ENCODE measurements at places on chromosomes 12 and 14.

GRCh38 chr12:104680070-104680469, 223.3 kb downstream of the CHST11 start:
- no peak for DNase-seq

GRCh38 chr12:114974826-114975639, 291.1 kb upstream of the TBX3 start:
- no peak for DNase-seq

GRCh38 chr12:124636138-124636978, 68.9 kb upstream of the NCOR2 start:
- DNase-seq, result no peak

DNA sequence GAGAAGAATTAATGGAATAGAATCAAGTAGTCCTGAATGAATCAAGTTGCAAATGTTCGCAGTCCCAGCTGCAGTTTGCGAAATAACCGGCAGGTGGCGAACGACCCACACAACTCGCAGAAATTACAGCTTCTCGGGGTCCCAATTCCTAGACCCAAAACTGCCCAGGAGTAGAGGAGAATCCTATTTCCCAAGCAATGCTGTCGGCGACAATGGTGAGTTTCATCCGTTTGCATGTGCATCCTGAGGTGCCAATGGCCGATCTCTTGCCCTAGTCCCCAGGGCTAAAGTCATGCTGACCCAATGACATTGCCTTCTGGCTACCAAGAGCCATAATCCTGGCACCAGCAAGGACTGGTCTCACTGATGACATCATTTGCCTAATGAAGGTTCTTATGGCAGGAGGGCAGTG, 8.5 kb upstream of the ASCL1 start:
- DNase-seq, result no peak

DNA sequence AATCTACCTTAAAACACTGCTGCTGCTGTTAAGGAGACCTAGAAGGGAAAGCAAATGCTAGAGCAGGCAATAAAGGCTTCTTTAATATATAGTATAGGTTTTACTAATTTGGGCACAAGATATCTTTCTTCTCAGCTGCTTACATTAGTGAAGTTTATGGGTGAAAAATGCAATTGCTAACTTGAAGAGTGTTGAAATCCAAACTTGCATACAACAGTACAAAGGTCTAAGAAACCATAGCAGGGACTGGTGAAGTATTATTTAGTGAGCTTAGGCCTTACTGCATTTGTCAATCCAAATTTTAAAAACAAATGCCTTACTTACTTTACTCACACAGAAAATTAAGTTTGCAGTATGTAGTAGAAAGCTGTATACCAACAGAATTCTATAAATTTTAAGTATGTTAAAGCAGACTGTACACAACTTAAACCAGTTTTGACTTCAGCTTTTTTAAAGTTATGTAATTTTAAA, 1.4 kb upstream of the AP4S1 start:
- DNase-seq, result no peak

- no peak for DNase-seq
Observed at GRCh38 chr12:10406725-10407124, 2.8 kb downstream of the KLRC4 start.

GRCh38 chr14:104557766-104558165, 21.8 kb upstream of the C14orf180 start:
- DNase-seq, result no peak

DNA sequence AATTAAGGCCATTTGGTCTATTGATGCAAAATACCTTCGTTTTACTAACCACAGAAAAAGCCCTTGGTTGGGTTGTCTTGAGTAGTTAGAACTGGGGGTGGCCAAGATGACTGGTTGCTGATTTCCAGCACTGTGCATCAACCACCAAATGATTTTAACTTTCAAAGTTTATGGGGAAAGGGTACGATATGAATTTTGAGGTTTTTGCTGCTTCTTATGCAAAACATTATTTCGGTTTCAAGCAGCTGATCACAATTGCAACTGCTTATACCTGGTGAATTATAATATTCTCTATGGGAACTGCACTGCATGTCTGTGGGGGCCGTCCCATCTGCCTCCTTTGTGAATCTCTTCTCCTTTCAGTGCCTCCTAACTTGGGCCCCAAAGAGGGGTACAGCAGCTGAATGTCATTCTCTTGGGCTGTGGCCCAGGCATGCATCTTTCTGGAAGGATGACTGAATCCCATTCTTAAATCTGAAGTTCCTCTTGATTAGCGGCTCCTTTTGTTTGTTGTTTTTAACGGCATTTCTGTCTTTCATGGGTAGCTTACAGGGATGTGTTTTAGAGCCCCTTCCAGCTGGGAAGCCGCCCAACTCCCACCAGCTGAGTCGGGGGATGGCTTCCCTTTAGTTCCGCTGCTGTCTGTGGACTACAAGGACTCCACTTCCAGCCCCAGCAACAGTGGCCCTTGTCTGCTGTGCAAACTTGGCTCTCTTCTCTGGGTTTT, 479.8 kb downstream of the ZFP36L1 start:
- no peak for DNase-seq

DNA sequence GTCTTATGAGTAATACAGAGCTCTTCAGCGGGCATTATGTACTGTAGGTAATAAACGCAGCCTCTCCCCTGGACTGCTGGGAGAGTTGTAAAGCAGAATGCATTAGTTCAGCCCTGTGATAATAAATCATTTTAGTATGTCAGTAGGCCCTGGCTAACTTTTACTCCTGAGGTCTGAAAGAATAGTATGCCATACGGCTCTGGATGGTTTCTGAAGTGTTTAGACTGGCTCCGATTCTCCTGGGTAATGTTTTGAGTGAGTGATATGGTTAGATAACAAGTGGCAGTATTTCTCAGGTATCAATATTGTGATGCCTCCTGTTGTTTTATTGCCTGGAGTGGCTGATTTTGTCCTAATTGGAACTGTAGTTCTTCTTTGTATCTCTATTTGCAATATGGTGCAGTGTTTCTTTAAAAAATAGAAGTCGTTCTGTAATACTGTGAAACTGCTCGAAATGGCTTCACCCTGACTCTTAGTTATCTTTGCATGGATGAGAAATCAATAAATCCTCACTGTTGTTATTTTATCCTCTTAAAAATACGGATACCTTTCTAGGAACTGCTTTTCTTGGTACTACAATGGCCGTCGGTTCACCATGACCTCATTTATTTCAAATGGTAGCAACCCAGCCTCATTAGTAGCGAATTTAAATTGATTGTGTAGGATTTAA, 100.2 kb downstream of the PDZRN4 start:
- no peak for DNase-seq

DNA sequence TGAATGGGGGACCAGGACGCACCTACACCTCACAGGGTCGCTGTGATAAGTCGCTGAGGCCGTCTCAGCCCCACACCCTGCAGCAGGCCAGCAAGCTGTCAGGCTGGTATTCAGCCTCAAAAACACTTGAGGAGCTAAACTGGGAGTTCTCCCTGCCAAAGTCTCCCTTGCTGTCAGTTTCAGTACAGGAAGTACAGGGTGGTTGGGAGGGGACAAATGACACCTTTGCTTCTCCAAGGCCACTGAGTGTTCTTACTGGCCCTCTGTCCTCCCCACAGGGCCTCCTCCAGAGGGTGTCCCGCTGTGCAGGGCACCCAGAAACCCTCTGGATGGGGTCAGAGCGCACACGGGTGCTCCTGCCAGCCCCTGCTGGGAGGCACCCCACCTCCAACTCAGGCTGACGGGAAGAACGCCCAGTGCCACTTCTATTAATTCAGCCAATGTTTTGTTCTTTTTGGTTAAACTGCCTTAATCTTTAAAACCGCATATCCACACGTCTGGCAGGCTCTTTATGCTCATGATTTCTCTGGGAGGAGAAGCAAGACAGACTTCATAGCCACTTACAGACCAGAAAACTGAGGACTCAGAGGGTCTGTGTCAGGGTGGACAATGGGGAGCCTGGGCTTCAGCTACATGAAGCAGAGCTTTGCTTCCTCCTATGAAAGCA, 75.9 kb downstream of the ITPK1 start:
- DNase-seq, result no peak

DNA sequence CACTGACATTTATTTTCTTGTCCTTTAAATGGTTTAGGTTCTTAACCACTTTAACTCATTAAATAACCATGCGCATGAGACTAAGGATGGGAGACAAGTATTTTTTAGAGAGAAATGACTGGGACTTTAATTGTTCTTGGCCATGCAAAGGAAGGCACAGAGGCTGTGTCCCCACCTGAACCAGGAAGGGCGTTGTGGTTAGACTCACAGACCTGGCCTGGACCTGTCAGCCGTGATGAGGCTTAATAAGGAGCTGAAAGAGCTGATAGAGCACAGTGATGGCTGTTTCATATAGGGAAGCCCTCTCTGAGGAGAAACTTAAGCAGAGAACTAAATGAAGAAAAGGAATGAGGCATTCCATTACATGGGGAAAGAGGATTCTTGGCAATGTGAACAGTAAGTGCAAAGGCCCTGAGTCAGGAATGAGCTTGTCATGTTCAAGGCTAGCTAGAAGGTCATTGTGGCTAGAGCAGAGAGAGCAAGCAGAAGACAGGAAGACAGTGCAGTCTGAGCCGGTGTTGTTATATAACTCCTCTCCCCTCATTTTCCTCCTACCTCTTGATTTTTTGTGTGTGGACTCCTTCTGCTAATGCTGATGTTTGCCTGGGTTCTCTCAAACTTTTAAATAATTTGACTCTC, 74.4 kb upstream of the ANO4 start:
- DNase-seq, result no peak

GRCh38 chr14:58882577-58883018, 244.8 kb downstream of the DACT1 start:
- no peak for DNase-seq

DNA sequence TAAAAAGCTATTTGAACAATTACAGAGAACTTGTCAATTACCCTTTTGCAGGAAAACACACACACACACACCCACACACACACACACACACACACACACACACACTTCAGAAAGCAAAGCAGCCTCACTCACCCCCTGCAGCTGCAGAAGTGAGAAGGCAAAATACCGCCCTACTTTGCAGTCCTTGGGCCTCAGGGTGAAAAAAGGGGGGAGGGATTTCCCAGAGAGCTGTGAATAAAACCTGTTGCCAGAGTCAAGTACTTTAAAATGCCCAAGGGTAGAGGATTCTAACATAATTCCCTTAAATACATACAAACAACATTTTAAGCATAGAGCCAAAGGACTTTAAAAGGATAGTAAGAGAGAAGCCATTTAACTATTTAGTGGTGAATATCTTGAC, 285.9 kb downstream of the MDGA2 start:
- no peak for DNase-seq

GRCh38 chr12:27434673-27435565, 11.6 kb upstream of the SMCO2 start:
- peak; percentile 4 for DNase-seq

DNA sequence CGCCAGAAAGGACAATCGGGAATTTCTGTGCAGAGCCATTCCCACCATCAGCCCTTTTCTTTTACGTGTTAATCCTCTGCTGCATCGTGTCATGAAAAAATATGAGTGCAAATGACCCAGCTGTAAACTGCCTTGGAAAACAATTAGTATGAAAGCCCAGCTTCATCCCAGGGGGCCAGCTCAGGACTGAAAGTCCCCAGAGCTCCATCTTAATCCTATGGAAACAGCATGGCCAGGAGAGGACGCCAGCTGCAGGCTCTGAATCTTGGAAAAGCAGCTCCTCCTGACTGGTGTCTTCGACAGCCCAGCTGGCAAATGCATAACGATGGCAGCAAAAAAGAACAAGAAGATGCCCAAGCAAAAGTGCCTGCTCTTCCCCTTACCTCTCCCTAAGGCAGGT, 191.5 kb downstream of the NTF3 start:
- DNase-seq, result no peak

GRCh38 chr14:84085493-84085892, 1444.5 kb upstream of the FLRT2 start:
- no peak for DNase-seq

DNA sequence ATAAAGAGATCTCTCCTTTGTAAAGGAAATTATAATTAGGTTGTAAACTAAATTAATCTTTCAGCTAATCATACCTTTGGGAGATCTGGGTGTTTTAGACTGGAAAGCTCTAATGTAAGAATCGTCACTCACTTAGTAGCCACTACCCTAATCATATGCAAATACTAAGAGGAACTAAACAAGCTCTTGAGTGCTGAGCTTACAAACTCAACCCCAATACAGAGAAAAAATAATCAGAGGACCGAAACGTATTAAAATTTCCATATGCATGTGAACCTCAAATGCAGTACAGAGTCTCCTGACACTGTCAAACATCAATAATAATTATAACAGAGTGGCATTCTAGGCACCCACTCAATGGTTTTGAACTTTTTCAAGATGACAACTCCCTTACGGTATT, 235.3 kb upstream of the FOXN3 start:
- no peak for DNase-seq

DNA sequence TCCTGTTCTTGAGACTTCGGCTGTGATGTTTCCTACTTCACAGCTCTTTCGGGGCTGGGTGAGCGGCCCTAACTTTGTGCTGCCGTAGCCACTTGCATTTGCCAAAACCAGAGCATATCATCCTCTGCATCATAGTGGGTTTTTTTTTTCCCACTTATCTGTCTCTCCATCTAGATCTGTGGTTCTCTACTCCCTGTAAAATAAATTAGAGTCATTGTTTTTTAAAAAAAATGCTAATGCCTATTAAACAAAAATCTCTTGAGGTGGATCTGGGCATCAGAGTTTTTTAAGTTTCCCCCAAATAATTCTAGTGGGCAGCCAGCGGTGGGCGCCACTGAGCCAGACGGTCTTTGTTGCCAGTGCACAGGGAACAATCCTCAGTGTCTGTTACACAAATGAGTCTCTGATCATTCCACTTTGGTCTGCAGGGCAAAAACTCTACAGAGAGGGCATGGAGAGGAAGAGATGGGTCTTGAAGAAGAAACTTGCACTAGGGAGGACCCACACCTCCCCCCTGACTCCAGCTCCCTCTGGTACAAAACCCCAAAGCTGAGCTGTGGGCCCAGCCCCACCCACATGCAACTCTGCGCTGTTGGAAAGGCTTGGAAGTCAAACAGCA, 62.4 kb upstream of the BCL2L14 start:
- DNase-seq, result no peak

DNA sequence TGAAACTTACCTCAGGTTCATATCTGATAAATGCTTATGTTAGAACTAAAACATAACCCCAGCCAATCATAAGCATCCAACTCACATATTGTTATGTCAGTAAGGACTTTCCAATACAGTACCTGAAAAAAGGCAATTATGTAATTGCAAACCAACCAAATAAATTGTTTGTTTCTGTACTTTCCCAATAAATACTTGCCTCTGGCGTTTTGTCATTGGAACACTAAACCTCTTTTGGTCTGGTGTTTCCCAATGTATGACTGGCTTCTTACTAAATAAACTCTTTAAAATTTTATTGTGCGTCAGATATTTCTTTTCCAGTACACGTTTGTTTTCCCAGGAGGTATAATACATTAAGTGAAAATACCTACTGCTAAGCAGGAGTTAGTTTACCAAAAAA, 6.7 kb upstream of the PTPRB start:
- DNase-seq, result no peak

GRCh38 chr14:63652406-63652805, 10.7 kb upstream of the WDR89 start:
- no peak for DNase-seq

- DNase-seq, result no peak
Observed at GRCh38 chr14:70648346-70648745, 6.6 kb downstream of the TTC9 start.

- DNase-seq, result no peak
Observed at GRCh38 chr12:127964717-127965116, 302.3 kb upstream of the TMEM132C start.

Measured in prostate gland (tissue), 2 donors.